ENCODE measurements at places on chromosomes 7 and 10. TPM values are rescaled to one million over a fixed set of nuclear protein-coding genes. Genes with fewer than 3 reads are reported as not detected.

- peak; percentile 90 for DNase-seq
These were observed 28.1 kb downstream of the ARL4A start for GRCh38 chr7:12715372-12716133.

VPS37D gene
- total RNA-seq = 2.4 TPM

TRIM56 gene
- total RNA-seq = 17.7 TPM

DNA sequence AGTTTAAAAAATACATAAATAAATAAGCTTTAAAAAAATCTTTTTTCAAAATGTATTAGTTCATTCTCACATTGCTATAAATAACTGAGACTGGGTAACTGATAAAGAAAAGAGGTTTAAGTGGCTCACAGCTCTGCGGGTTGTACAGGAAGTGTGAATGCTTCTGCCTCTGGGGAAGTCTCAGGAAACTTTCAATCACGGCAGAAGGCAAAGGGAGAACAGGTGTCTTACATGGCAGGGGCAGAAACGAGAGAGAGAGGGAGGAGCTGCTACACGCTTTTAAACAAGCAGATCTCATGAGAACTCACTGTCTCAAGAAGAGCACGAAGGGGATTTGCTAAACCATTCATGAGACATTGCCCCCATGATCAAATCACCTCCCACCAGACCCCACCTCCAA is 114.6 kb downstream of the DNAJC1 start:
- DNase-seq = no peak

PKD1L1 gene
- 0.12 TPM for total RNA-seq

ZC3HAV1 gene
- total RNA-seq = 25.8 TPM

OPN1SW gene
- not detected for total RNA-seq

GPC2 gene
- 11.9 TPM for total RNA-seq

DNA sequence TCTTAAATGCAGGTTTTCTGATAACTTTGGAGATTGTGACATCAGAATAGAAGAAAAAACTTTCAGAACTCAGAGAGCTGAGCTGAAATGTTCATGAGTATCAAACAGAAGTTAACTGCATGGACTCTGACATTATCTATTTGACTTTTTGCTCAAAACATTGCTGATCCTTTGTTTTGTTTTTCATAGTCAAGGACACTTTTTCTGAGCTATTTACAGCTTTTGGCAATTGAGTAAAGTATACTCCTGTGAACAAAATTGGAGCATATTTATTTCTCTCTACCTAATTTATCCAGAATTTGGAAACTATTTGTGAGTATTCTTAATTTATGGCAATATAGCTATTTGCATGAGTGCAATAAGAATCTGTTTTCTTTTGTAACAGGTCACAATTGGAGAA is 11.1 kb downstream of the KCP start:
- no peak for DNase-seq

DNA sequence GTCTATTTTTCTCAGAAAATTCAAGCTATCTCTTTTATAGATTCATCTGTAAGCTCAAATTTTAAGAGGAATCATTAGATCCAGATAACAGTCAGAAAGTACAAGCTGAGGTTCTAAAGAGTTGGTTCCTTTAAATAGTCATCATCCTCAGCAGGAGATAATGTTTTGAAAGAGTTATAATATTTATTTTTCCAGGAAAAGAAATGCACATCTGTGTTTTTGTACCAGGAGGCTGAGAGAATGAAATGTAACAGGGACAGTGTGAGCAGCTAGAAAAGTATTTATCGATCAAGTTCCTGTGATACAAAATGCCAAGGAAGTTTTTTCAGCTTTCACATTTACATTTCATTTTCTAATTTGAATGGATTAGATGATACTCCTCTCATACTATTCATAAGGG is 120.2 kb upstream of the LRRTM3 start:
- no peak for DNase-seq

DNA sequence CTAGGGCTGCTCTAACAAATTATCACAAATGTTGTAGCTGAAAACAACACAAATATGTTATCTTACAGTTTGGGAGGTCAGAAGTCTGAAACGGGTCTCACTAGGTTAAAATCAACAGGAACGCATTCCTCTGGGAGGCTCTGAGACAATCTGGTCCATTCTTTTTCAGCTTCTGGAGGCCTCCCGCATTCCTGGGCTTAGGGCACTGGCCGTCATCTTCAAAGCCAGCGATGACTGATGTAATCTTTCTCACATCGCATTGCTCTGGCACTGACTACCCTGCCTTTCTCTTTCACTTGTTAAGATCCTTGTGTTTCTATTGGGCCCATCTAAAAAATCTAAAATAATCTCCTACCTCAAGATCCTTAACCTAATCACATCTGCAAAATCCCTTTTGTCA is 1071.5 kb upstream of the C7orf33 start:
- DNase-seq = no peak

DNA sequence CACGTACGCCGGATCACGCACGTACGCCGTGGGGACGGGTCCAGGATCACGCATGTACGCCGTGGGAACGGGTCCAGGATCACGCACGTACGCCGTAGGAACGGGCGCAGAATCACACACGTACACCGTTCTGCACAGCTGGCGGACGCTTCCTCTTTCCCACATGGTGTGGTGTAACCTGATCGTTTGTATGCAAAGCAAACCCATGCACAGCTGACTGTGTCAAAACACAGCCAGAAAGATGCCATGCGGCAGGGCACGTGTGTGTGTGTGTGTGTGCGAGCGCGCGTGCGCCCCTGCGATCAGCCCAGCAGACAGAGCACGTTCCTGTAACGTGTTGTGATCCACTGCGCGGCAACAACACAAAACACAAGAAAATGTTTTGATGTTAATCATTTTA is 573.6 kb downstream of the DNAJB6 start:
- DNase-seq = no peak

- no peak for DNase-seq
These were observed 41.7 kb downstream of the HYCC1 start for GRCh38 chr7:22972207-22972606.

CC2D2B gene
- total RNA-seq = 0.94 TPM

GRCh38 chr10:31319602-31320549 is 860 bp downstream of the ZEB1 start:
- peak; percentile 84 for DNase-seq

- DNase-seq = no peak
These were observed 22.6 kb upstream of the KBTBD2 start for GRCh38 chr7:32914184-32914583.

DNA sequence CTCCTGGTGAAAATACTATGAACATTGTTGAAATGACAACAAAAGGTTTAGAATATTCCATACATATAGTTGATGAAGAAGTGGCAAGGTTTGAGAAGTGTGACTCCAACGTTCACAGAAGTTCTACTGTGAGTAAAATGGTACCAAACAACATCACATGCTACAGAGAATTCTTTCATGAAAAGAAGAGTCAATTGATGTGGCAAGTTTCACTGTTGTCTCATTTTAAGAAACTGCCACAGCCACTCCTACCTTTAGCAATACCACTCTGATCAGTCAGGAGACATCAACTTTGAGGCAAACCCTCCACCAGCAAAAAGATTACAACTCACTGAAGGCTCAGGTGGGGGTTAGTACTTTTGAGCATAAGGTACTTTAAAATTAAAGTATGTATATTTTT is 693.3 kb downstream of the GRID1 start:
- no peak for DNase-seq

KLF14 gene
- not detected for total RNA-seq

SFRP5 gene
- total RNA-seq = 4.4 TPM

GRCh38 chr7:7408001-7408770 is 127.5 kb downstream of the COL28A1 start:
- DNase-seq = no peak

DNA sequence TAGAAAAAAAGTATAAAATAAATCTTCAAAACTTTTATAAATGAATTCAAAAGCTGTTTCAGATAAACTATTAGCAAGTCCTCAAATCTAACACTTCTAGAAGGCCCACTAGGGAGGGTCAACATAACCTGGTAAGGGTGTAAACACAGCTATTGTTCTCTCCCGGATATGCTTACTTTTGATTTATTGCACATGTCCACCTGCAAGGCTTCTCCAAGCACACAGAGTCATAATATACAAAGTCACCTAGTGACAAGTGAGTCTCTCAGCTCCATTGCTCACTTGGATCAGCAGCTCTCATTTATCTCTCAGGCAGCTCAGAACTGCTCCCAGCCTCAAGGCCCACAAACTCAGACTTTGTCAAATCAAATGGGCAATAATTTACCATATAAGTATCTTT is 44.0 kb upstream of the COL1A2 start:
- DNase-seq = no peak

NKX1-2 gene
- total RNA-seq = 0.78 TPM

- no peak for DNase-seq
These were observed 139.3 kb upstream of the WDR11 start for GRCh38 chr10:120711860-120712259.

KNDC1 gene
- 0.19 TPM for total RNA-seq

DNA sequence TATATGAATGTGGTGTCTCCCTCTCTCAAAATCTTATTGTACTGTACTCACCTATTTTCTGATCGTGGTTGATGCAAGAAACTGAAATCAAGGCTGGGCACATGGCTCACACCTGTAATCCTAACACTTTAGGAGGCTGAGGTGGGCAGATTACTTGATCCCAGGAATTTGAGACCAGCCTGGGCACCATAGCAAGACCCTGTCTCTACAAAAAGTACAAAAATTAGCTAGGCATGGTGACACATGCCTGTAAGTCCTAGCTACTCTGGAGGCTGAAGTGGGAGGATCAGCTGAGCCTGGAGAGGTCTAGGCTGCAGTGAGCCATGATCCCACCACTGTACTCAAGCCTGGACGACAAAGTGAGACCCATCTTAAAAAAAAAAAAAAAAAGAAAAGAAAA is 16.0 kb downstream of the MMRN2 start:
- DNase-seq = no peak

DNA sequence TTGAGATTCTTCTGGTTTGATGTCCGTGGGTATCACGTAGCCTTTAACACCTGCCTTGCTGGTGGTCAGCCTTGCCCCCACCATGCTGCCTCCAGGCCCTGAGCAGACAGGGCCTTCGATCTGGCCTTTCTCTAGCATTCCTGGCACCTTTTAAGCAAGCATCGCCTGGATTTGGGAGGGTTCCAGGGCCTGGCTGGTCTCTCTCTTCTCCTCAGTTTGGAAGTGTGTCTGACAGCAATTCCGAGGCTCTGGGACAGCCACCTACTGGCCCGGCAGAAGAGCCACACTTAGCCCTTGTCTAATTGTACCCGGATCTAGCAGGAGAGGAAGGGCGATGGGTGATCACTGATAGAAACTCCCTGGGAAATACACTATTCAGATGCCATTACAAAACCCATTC is 441.3 kb upstream of the MKI67 start:
- no peak for DNase-seq

- no peak for DNase-seq
These were observed 866.4 kb downstream of the LRMDA start for GRCh38 chr10:76297780-76298281.

DNA sequence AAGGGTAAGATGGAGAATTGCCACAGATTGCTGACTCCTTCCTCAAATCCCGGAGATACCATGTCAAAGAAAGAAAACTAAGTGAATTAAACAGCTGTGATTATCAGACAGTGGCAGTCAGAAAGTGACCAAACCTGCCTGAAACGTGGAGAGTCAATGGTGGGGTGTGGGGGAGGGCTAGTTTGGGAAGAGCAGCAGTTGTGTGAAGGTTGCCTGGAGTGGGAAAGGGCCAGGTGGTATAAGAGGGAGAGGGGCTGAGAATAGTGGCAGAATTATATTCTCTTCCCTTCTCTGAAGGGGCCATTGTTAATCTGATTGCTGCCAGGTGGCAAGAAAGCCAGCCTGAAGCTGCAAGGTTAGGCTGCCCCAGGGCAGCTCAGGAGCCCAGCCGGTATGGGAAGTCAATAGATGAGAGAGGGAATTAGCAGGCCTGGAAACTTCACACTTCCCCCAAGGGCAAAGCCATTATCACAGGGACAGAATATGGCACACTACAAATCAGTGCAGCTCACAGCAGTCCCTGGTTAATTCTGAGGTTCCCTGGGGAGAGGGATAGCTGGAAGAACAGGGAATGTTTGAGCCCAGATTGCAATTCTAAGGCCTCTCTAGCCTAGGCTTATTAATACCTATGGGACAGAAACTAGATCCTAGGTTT is 83.9 kb upstream of the ITGB1 start:
- no peak for DNase-seq

GRCh38 chr10:77600640-77601039 is 37.0 kb downstream of the KCNMA1 start:
- DNase-seq = no peak
